ENCODE measurements at places on chromosomes 4 and X. TPM values are rescaled to one million over a fixed set of nuclear protein-coding genes. Genes with fewer than 3 reads are reported as not detected.

MAGEA2 gene
- not detected for total RNA-seq

CFAP47 gene
- total RNA-seq: not detected

MAGEA1 gene
- not detected for total RNA-seq

CLNK gene
- not detected for total RNA-seq

MSX1 gene
- total RNA-seq: 3.3 TPM

FAM156B gene
- 14.9 TPM for total RNA-seq

GYPB gene
- total RNA-seq: not detected

EDA2R gene
- total RNA-seq: 1.3 TPM

SSX4B gene
- not detected for total RNA-seq

RIPPLY1 gene
- total RNA-seq: not detected

PDK3 gene
- 5.3 TPM for total RNA-seq

GPC3 gene
- not detected for total RNA-seq

GLRA3 gene
- total RNA-seq: not detected

OTUD6A gene
- not detected for total RNA-seq

TXK gene
- 0.29 TPM for total RNA-seq

PRKX gene
- total RNA-seq: 4.2 TPM

SLC4A4 gene
- 10.1 TPM for total RNA-seq

DDIT4L gene
- 12.5 TPM for total RNA-seq

NAP1L5 gene
- 3.3 TPM for total RNA-seq

GAB3 gene
- 0.44 TPM for total RNA-seq

MAGEC2 gene
- total RNA-seq: not detected

UNC5C gene
- total RNA-seq: under 0.01 TPM

IRAK1 gene
- 144 TPM for total RNA-seq

BCORL1 gene
- 1.3 TPM for total RNA-seq

EPHA5 gene
- 3.7 TPM for total RNA-seq
